ENCODE measurements at places on chromosomes 7 and 10.
A peak's percentile ranks its signal among the peaks of the same experiment; 100 is the strongest.

GRCh38 chr7:83347945-83348444 lies 185.3 kb upstream of the PCLO start:
- DNase-seq: no peak

DNA sequence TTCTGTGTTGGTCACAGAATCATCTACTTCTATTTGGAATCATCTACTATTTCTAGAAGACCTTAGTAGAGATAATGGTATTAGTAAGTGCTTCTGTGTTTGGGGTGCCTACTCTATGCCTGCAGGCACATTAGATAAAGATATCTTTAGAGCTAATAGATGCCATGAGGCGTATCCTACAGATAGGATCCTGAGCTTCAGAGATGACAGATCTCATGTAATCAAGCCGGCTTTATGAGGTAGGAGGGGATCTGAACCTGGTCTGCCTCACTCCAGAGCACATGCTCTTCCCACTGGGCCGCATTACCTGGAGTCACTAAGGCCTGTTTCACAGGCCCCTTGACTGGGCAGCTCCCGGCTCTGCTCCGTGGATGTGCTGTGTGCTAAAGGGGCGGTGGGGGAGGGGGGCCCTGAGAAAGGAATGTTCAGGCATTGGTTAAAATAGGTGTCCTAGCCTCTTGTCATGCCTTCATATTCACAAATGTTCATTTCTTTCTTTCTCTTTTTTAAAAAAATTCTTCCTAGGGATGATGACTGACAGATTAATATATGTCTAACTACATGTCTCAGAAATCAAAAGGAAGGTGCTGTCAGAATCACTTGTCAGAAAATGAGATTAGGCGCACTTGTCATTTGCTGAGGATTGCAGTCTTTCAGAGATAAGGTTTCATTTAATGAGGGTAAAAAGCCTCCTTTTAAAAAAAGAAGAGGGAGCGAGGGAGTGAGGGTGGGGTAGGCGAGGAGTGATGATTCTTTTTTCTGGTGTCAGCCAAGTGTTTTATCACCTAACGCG lies 458.0 kb upstream of the GALNT17 start:
- no peak for DNase-seq

- DNase-seq: peak; percentile 83
Observed at GRCh38 chr7:126657599-126658358, 595.0 kb downstream of the GRM8 start.

DNA sequence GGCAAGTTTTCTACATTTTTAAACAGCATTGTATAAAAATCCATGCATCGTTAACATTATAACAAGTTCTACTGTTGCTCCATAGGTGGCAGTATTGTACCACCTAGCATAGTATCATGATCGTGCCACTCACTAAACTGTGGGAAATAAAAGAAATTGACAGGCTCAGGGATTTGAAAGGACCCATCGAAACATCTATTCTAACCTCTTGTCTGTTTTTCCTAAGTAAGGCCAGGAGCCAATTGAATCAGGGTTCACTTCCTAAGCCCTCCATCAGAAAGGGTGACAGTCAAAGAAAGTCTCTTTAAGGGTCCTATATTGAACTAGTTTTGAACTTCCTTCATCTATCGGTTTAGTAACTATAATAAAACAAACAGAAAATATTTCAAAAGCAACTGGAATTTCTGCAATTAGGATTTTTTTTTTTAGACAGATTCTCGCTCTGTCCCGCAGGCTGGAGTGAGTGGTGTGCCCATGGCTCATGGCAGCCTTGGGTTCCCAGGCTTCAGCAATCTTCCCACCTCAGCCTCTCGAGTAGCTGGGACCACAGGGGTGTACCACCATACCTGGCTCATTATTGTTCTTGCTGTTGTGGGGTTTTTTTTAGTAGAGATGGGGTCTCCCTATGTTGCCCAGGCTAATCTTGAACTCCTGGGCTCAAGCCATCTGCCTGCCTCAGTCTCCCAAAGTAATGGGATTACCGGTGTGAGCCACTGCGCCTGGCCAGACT lies 9.4 kb downstream of the HACD1 start:
- no peak for DNase-seq

DNA sequence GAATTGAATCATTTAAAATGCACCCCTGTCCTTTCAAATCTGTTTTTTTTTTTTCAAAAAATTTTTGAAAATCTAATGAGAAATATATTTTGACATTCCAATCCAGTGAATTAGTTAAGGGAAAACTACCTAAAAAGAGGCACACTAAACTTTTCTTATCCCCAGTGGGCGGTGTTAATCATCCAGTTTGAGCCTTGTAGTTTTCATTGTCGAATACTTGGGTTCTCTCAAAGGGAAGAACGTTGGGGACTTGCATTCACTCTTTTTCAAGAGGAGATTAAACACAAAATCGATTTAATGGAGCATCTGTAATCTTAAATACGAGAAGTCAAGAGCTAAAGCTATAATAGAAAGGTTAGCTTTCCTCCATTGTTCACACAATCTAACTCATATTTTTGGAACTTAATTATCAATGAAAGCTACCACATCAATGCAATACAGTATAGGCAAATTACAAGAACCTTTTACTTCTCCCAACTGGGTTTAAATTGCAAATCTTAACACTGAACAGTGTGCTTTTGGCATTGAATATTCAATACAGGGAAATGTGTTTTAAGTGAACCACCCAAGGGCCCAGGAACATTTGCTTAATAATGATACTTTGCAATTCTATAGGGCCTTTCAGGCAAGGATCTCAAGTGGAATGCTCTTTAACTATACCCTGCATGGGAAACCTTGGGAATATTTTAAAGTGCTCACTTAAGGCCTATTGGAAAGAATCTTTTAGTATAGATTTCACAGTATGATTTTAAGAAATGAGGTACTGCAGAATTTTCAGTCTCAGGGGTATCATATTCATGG lies 13.1 kb upstream of the SP8 start:
- DNase-seq: no peak

- no peak for DNase-seq
Observed at GRCh38 chr10:112243713-112244112, 39.5 kb upstream of the TECTB start.

- no peak for DNase-seq
Observed at GRCh38 chr7:76189276-76189675, 12.4 kb upstream of the SRRM3 start.

DNA sequence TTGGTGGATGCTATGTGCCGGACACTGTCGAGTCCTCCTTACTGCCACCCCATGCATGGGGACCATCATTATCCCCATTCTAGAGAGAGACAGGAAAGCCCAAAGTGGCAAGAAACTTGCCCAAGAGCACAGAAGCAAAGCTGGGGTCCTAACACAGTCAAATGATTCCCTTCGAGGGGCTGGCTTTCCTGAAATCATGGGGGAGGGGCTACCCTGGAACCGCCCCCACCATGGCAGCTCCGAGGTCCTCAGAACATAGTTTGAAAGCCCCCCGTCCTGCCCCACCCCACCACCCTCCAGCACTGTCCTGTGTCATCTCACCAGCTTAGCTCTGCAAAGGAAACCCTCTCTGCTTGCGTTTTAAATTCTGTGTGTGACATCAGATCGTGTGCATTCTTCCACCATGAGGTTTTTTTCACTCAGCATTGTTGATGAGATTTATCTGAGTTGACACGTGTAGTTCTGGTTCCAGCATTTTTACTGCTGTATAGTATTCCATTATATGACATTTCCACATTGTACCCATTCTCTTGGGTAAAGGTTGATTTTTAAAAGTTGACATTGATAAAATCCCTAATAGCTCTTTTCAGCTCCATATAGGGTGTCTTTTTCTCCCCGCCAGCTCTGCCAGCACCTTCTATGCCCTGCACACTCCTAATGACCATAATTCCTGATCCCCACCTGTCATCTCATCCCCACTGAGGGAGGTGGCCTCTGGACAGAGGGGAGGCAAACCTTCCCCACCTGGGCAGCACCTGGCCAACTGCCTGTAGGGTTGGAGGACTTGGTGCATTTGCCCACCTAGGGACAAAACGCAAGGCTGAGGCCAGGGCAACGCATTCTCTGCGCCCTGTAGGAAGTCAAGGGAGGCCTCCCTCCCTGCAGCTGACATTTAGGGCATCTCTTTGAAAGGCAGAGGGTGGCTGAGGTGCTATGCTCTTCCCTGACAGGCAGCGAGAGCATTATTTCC lies 100.2 kb upstream of the GPR26 start:
- DNase-seq: no peak

DNA sequence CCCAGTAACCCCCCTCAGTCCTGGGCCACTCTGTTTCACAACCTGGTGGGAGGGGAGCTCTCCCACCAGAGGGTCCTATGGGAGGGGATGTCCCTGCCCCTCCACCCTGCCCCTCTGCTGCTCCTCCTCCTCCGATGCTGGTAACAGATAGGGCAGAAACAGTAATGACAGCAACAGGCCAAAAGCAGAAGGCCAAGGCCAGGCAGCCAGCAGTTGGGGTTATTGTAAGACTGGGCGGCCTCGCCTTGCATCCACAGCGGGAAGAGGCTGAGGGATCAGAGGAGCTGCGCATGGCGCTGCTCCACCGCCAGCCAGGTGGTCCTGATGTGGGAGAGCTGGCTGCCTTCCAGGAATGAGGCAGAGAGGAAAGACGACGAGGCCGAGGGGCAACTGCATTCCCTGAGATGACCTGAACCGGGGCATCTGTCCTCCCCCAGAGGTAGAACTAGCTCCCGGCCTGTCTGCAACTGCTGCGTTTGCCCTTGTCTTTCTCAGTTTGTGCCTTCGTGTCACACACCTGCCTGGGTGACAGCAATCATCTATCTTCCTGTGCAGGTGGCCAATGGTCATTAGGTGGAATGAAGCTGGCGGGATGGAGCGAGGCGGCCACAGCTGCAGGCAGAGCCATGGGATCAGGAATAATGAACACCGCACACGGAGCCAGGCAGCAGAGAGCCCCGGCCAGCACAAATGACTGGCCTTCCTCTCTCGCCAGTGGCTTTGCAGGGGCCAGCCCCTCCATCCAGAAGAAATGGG lies 54.0 kb upstream of the CACUL1 start:
- no peak for DNase-seq

DNA sequence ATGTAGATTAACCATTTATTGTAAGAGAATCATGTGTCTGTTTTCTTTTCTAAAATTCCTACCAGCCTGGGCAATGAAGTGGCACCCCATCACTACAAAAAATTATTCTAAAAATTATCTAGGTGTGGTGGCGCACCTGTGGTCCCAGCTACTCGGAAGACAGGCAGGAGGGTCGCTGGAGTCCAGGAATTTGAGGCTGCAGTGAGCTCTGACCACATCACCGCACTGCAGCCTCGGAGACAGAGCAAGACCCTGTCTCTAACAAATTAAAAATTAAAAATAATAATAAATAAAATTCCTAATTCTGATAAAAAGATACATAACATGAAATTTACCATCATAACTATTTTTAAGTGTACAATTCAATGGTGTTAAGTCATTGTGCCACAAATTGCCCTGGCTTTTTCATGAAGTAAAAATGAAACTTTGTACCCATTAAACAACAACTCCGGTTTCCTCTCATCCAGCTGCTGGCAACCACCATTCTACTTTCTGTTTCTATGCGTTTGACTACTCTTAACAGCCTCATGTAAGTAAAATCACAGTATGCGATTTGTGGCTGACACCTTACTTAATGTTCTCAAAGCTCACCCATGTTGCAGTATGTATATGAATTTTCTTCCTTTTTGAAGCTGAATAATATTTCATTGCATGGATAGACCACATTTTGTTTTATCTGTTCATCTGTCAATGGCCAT lies 20.6 kb upstream of the USP6NL start:
- peak; percentile 85 for DNase-seq

- no peak for DNase-seq
Observed at GRCh38 chr10:67839951-67840350, 2.0 kb upstream of the DNAJC12 start.

- no peak for DNase-seq
Observed at GRCh38 chr10:6522230-6522629, 57.8 kb downstream of the PRKCQ start.

- no peak for DNase-seq
Observed at GRCh38 chr7:17661982-17662585, 278.2 kb downstream of the SNX13 start.

GRCh38 chr7:126305671-126306070 lies 947.1 kb downstream of the GRM8 start:
- DNase-seq: no peak

DNA sequence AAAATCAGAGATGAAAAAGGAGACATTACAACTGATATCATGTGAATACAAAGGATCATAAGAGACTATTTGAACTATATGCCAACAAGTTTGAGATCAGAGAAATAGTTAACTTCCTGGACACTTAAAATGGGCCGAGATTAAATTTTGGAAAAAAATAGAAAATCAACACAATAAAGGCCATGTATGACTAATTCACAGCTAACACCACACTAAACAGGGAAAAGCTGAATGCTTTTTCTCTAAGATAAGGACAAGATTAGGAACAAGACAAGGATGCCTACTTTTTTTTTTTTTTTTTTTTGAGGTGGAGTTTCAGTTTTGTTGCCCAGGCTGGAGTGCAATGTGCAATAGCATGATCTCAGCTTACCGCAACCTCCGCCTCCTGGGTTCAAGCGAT lies 151.4 kb upstream of the MAGI2 start:
- no peak for DNase-seq

GRCh38 chr7:105712877-105713276 lies 131.6 kb upstream of the EFCAB10 start:
- no peak for DNase-seq

DNA sequence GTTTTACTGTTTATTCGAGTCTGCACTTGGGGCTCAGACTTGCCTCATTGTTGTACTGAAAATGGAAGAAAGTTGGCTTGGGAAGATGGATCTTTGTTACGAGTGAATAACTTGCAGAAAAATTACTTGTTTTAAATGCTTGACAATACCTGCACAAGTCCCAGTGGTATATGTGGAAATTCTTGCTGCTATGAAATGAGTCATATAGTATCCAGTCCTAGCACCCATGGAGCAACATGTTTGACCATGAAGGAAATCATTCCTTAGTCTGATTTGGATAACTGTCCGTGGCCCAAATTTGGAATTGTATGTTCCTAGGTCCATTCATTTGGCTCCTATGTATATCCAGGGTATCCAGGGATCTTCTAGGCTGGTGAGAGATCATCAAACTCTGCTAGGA lies 1096.8 kb downstream of the KCNMA1 start:
- DNase-seq: no peak

- no peak for DNase-seq
Observed at GRCh38 chr7:147611431-147611830, 979.1 kb upstream of the C7orf33 start.

GRCh38 chr7:1664711-1665548 lies 5.1 kb upstream of the ELFN1 start:
- no peak for DNase-seq

- DNase-seq: no peak
Observed at GRCh38 chr10:113111900-113112853, 162.1 kb downstream of the TCF7L2 start.

- DNase-seq: no peak
Observed at GRCh38 chr7:154913638-154914307, 89.2 kb downstream of the PAXIP1 start.

- no peak for DNase-seq
Observed at GRCh38 chr10:48389272-48389671, 82.8 kb downstream of the MAPK8 start.

DNA sequence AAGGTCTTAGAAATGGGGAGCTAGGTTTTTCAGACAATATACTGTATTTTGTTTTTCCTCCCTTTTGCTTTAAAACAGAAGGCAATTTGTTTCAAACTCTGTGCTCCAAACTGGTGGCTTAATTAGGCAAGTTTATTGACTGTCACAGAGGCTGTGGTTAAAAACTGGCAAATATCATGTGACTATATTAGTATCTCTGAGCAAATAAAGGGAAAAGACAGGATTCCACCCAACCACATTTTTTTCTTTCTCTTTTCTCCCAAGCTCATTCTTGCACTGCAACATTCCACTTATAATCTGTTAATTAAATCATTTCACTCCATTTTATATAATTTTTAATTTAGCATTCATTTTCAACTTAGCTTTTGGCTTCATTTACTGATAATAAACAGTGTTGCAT lies 615.8 kb downstream of the AUTS2 start:
- DNase-seq: no peak

GRCh38 chr10:25766213-25766612 lies 167.8 kb upstream of the MYO3A start:
- DNase-seq: no peak
